Mesenchymal stem cell (in vitro differentiated cells and primary cell): ENCODE measurements at places on chromosomes 5 and 9.

DNA sequence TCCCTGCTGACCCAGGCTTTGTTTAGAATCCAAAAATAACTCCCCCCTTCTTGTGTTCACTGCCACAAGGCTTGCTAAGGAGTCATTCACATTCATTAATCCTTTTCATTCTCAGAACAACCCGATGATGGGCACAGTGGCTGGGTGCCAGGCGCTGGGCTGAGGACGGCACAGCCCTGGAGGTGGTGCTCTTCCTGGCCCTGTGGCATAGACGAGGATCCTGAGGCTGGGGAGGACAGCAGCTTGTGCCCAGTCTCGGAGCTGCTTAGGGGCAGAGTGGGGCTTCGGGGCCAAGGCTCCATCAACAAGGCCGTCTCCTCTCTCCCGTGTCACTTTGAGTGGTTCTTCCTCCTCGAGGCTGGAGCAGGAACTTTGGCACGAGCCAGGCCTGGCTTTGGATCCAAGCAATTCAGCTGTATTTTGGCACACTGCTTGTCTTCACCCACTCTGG is 166.7 kb downstream of the TTLL11 start:
- H3K4me3 ChIP-seq: no peak overlapping the region
- no peaks in the 10 kb centered on the region for H3K27me3 ChIP-seq
- no peaks in the 10 kb centered on the region for H3K4me1 ChIP-seq
- DNase-seq: no peak
- H3K36me3 ChIP-seq: no peaks in the 10 kb centered on the region
- no peak overlapping the region for H3K27ac ChIP-seq

DNA sequence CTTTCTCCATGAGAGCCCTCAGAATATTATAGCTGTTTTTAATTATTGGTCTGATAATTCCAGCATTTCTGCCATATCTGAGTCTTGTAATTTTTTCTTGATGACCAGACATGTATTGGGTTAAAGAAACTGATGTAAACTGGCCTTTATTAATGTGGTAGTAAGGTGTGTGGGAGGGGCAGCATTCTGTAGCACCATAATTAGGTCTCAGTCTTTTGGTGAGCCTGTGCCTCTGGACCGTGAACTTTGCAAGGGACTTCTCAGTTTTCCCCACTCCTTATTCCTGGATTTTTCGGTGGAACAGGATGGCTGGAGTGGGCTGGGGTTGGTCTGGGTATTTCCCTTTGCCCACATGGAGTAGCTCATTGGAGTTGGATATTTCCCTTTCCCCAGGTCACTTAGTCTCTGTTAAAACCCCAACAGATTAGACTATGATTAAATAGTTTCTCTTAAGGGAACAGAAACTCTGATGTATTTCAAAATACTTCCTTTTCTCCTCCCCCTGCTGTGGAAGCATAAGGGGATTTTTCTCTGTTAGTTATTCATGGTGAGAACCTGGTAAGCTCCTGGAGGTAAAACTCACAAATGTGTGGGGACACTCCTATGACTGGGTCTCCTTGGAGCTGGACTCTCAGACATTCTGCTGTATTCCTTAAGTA is 52.4 kb downstream of the FSD1L start:
- no peaks in the 10 kb centered on the region for H3K27me3 ChIP-seq
- H3K36me3 ChIP-seq: no peaks in the 10 kb centered on the region
- peaks cover 2% of the 10 kb centered on the region for H3K4me1 ChIP-seq
- no peak overlapping the region for H3K4me3 ChIP-seq
- peak; percentile 28 for DNase-seq

DNA sequence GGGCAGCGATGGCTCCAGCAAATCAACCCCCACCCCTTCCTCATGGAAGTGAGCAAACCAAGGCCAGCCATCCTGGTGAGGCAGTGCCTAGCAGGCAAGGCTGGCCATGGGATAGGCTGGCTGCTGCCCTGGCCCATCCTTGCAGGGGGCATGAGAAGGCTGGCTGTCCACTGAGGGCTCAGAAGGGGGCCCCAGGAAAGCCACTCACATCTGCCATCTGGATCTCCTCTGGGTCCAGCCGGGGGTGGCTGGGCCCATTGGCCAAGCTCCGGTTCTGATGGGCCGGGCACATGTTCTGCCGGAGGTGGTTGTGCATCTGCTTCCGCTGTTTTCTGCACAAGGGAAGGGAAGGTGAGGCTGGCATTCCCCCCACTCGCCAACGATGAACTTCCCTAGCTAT is 57.1 kb downstream of the PSD2 start:
- H3K4me1 ChIP-seq: peaks cover 5% of the 10 kb centered on the region
- H3K27me3 ChIP-seq: no peaks in the 10 kb centered on the region
- H3K27ac ChIP-seq: no peak overlapping the region
- no peak overlapping the region for H3K4me3 ChIP-seq

DNA sequence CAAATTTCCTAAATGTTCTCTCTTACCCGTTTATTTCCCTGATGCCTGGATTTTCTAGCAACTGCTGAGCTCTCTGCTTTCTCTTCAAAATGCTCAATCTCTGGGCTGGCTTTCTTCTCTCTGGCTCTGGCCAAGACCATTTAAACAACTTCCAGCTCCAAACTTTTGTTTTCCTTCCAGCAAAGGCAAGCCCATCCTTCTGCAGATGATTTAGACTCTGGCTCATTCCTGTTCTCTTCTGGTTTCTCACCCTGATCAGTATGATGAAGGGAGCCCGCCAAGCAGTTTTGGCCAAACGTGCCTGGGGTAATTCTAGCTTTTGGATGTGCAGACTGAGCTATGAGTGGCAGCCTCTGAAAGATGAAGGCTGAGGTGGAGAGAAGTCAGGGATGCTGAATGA is 78.1 kb downstream of the HSPA4 start:
- H3K36me3 ChIP-seq: no peaks in the 10 kb centered on the region
- DNase-seq: no peak
- H3K27me3 ChIP-seq: peaks cover 39% of the 10 kb centered on the region
- no peaks in the 10 kb centered on the region for H3K4me1 ChIP-seq
- no peak overlapping the region for H3K4me3 ChIP-seq

GRCh38 chr9:37632479-37632878 is 18.3 kb upstream of the FRMPD1 start:
- H3K4me1 ChIP-seq: no peaks in the 10 kb centered on the region
- H3K27me3 ChIP-seq: peaks cover 14% of the 10 kb centered on the region
- no peak overlapping the region for H3K4me3 ChIP-seq
- H3K36me3 ChIP-seq: no peaks in the 10 kb centered on the region
- no peak for DNase-seq

GRCh38 chr9:71966601-71967000 is 55.2 kb downstream of the C9orf85 start:
- no peak for DNase-seq
- H3K4me1 ChIP-seq: no peaks in the 10 kb centered on the region
- no peaks in the 10 kb centered on the region for H3K27me3 ChIP-seq
- no peak overlapping the region for H3K4me3 ChIP-seq
- no peak overlapping the region for H3K27ac ChIP-seq
- H3K36me3 ChIP-seq: peaks cover 17% of the 10 kb centered on the region

- H3K27me3 ChIP-seq: no peaks in the 10 kb centered on the region
- no peak overlapping the region for H3K4me3 ChIP-seq
- no peaks in the 10 kb centered on the region for H3K4me1 ChIP-seq
- H3K36me3 ChIP-seq: peaks cover 44% of the 10 kb centered on the region
Measured at GRCh38 chr5:173155912-173156311, 11.6 kb downstream of the BNIP1 start.

GRCh38 chr9:94847486-94847885 is 121.0 kb downstream of the AOPEP start:
- no peak for DNase-seq
- H3K36me3 ChIP-seq: no peaks in the 10 kb centered on the region
- H3K27me3 ChIP-seq: no peaks in the 10 kb centered on the region
- no peak overlapping the region for H3K4me3 ChIP-seq

GRCh38 chr9:135240871-135241311 is 153.4 kb downstream of the OLFM1 start:
- H3K27me3 ChIP-seq: no peaks in the 10 kb centered on the region
- H3K4me3 ChIP-seq: no peak overlapping the region
- no peak overlapping the region for H3K27ac ChIP-seq
- no peak for DNase-seq
- H3K4me1 ChIP-seq: no peaks in the 10 kb centered on the region

DNA sequence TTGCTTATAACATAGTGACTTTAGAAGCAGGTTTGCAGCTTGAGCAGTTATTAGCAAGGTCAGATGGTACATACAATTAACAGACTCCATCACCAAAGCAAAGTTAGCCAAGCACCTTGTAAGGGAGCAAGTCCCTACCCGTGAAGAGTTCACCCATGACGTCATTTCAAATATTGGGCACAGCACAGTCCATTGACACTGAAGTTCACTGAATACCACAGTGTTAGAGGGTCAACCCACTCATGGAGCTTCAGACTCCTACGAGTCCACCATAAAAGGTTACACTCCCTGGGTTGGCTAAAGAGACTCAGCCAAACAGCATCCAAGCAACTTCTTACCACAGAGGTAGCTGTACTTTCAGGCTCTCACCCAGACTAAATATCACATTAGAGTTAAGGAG is 77.5 kb downstream of the GALNT10 start:
- H3K4me3 ChIP-seq: no peak overlapping the region
- H3K4me1 ChIP-seq: peaks cover 9% of the 10 kb centered on the region
- H3K27me3 ChIP-seq: no peaks in the 10 kb centered on the region
- H3K36me3 ChIP-seq: no peaks in the 10 kb centered on the region

DNA sequence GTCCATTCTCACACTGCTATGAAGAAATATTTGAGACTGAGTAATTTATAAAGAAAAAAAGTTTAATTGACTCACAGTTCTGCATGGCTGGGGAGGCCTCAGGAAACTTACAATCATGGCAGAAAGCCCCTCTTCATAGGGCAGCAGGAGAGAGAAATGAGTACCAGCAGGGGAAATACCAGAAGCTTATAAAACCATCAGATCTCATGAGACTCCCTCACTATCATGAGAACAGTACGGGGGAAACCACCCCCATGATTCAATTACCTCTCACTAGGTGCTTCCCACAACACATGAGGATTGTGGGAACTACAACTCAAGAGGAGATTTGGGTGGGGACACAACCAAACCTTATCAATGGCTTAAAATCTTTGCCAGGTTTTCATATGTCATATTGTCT is 20.3 kb upstream of the TENT4A start:
- H3K27me3 ChIP-seq: no peaks in the 10 kb centered on the region
- no peaks in the 10 kb centered on the region for H3K36me3 ChIP-seq
- no peak overlapping the region for H3K27ac ChIP-seq
- DNase-seq: no peak
- no peaks in the 10 kb centered on the region for H3K4me1 ChIP-seq

GRCh38 chr9:112631313-112632070 is 86.4 kb downstream of the INIP start:
- H3K36me3 ChIP-seq: no peaks in the 10 kb centered on the region
- no peaks in the 10 kb centered on the region for H3K27me3 ChIP-seq
- DNase-seq: no peak

DNA sequence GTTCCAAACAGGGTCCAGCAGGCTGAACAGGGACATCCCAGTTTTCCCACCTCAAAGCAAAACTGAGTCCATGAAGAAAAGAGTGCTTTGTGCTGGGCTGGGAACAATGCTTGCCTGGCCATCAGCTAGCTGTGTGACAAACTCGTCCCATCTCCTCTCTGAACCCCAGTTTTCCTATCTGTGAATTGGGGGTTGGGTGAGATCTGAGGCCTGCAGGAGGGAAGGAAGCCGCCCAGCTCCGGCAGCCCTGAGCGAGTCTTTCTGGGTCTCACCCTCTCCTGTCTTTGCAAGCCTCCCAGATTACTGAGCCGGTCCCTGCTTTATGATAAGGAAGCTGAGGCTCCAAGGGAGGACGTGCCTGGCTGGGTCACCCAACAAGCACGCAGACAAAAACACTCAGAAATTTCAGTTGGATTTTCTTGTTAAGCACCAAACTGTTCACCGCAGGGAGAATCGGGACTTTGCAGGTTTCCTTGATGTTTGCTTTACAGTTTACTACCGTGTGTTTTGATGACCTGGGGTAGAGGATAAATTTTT is 82.6 kb upstream of the LMX1B start:
- H3K36me3 ChIP-seq: no peaks in the 10 kb centered on the region
- no peak overlapping the region for H3K4me3 ChIP-seq
- H3K27me3 ChIP-seq: peaks cover 81% of the 10 kb centered on the region

GRCh38 chr5:33240558-33240957 is 200.2 kb upstream of the TARS1 start:
- H3K36me3 ChIP-seq: no peaks in the 10 kb centered on the region
- no peak overlapping the region for H3K4me3 ChIP-seq
- no peaks in the 10 kb centered on the region for H3K27me3 ChIP-seq
- DNase-seq: no peak
- no peaks in the 10 kb centered on the region for H3K4me1 ChIP-seq

GRCh38 chr9:112618385-112619009 is 99.4 kb downstream of the INIP start:
- no peak overlapping the region for H3K4me3 ChIP-seq
- H3K4me1 ChIP-seq: no peaks in the 10 kb centered on the region
- no peak for DNase-seq
- H3K36me3 ChIP-seq: no peaks in the 10 kb centered on the region
- H3K27ac ChIP-seq: no peak overlapping the region

GRCh38 chr9:98087420-98088354 is 31.2 kb downstream of the NANS start:
- peak; percentile 36 for DNase-seq
- peaks cover 10% of the 10 kb centered on the region for H3K4me1 ChIP-seq
- peak overlapping the region; percentile 65 for H3K4me3 ChIP-seq
- no peak overlapping the region for H3K27ac ChIP-seq
- H3K27me3 ChIP-seq: no peaks in the 10 kb centered on the region

GRCh38 chr5:119926301-119926700 is 296.9 kb downstream of the FAM170A start:
- H3K36me3 ChIP-seq: no peaks in the 10 kb centered on the region
- no peaks in the 10 kb centered on the region for H3K27me3 ChIP-seq
- no peak overlapping the region for H3K4me3 ChIP-seq

DNA sequence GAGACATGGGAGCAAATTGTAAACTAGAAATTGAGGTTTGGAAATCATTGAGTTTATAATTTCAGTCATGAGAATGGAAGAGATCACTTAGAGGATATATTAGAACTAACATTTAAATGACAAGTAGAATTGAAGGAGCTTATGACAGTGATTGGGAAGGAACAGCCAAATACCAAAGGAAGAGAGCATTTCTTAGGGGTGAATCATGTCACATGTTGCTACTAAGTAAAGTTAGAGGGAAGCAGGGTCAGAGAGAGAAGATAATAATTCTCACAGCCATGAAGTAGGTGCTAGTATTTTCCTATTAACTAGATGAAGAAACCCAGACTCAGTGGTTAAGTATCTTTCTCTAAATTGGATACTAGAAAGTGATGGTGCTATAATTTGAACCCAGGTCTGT is 59.3 kb downstream of the COMMD10 start:
- H3K4me3 ChIP-seq: no peak overlapping the region
- H3K4me1 ChIP-seq: no peaks in the 10 kb centered on the region
- no peaks in the 10 kb centered on the region for H3K36me3 ChIP-seq
